ENCODE measurements at places on chromosomes 6 and 20.

GRCh38 chr6:45653117-45653883, 275.6 kb upstream of the SUPT3H start:
- DNase-seq, result no peak

DNA sequence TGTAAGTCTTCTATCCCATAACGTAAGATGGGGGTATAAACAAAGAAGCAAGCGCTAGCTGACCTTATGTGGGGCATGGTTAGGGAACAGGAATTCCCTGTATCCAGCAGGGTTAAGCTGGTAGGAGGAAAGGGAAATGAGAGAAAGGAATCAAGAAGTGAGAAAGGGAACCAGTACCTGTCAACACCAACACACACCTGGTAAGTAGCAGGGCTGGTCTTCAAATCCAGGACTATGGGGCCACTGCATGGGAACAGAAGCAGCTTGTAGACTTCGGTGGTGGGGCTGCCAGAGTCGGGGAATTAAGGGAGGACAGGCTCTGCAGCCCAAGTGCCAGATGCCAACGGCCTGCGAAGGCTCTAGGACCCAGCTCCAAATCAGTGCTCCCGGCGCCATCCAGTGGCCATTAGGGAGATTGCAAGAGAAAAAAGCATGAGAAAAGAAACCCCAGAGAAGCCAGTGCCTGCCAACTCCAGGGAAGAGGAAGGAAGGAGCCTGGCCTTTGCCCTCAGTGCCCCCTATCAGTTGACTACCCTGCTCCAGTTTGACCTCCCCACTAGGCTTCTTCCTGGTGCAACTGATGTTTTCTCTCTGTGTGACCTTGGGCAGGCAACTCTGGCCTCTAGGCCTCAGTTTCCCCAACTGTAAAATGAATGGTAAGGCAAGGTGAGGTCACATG, 15.8 kb upstream of the RBPJL start:
- no peak for DNase-seq

DNA sequence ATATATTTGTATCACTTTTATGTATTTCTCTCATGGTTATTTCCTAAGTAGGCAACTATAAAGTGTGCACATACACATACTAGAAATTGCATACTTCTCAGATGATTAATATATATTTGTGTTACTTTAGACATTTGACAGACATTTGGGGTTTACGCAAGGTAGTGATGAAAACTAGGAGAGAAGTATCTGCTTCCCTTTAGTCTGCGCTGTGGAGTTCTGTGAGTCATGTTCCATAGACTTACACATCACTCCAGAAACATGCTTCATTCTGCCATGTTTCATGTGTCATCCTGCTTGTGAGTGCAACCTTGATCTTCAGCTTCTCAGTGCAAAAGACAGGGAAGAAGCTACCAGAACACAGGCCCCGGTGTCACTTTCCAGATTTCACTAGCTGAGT, 200.7 kb upstream of the BMP2 start:
- DNase-seq, result no peak

- DNase-seq, result no peak
Observed at GRCh38 chr6:76774781-76775384, 688.4 kb downstream of the HTR1B start.

GRCh38 chr6:111714416-111715270, 109.0 kb upstream of the TRAF3IP2 start:
- DNase-seq, result no peak

DNA sequence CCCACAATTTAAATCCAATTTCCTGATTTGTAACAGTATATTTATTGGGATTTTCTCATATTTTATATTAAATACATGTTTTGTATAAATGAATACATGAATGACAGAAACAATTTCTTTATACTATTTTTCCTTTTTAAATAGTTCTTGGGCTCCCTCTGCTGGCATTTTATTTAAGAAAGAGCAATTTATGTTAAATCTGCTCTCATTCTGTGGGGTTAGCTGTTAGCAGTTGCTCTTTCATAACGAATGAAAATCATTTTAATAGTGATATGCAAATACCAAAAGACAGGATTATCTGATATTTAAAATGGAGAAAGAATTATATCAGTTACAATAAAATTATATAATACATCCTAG, 118.3 kb downstream of the RALGAPA2 start:
- no peak for DNase-seq

DNA sequence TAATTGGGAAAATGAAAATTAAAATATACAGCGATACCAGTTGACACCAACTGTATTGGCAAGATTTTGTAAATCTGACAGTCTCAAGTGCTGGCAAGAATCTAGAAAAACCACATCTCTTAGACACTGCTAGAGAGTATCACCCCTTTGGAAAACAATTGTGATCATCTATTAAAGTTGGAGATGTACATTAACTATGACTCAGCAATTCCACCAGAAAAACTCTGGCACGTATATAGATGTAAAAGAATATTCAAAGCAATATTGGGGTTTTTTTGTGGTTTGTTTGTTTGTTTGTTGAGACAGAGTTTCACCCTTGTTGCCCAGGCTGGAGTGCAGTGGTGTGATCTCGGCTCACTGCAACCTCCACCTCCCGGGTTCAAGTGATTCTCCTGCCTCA, 142.9 kb downstream of the HACE1 start:
- no peak for DNase-seq

GRCh38 chr20:37914672-37915433, 11.9 kb downstream of the VSTM2L start:
- DNase-seq, result no peak

GRCh38 chr6:107396211-107396610, 63.2 kb downstream of the PDSS2 start:
- DNase-seq, result no peak

- DNase-seq, result no peak
Observed at GRCh38 chr6:90154755-90155470, 141.7 kb downstream of the BACH2 start.

DNA sequence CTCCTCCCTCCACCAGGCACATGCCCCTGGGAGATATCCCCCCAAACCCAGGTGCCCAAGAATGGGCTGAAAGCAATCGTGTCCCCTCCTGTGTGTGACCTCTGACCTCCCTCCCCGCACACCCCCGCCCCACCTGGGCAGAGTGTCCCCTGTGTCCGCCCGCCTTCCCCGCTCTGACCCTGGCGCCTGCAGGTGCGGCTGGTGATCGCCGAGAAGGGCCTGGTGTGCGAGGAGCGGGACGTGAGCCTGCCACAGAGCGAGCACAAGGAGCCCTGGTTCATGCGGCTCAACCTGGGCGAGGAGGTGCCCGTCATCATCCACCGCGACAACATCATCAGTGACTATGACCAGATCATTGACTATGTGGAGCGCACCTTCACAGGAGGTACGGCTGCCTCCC, 9.9 kb downstream of the GDAP1L1 start:
- DNase-seq, result no peak

DNA sequence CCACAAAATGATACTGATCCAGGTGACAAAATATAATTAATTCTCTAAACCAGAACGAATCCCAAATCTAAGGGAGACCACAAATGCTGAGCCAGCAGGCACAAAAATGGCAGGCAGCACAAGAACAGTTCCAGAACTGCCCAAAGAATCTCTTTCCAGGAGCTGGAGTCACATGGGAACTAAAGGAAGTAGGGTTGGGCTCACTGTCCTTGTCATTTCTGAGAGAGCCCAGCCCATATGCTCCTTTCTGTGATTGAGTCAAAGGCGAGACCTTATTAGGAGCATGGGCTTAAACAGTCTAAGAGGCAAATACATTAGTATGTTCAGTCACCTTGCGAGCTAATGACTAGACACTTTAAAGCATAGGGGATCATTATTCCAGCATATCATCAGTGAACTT, 327.6 kb upstream of the ARID1B start:
- no peak for DNase-seq

DNA sequence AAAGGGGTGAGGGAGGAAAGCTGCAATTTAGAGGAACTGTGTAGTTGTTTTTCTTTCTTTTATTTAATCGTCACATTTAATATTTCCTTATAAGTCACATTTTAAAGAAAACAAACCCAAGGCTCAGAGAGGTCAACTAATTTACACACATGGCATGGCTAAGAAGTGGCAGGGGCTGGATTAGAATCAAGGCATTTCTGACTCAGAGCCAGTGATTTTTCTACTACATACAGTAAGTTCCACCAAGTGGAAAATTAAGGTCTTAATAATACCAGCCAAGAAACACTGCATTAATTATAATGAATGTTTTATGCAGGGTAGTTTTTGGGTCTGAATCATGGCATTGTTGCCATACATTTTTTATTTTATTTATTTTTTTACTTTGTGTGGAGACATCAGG, 607.7 kb upstream of the CITED2 start:
- DNase-seq, result no peak

DNA sequence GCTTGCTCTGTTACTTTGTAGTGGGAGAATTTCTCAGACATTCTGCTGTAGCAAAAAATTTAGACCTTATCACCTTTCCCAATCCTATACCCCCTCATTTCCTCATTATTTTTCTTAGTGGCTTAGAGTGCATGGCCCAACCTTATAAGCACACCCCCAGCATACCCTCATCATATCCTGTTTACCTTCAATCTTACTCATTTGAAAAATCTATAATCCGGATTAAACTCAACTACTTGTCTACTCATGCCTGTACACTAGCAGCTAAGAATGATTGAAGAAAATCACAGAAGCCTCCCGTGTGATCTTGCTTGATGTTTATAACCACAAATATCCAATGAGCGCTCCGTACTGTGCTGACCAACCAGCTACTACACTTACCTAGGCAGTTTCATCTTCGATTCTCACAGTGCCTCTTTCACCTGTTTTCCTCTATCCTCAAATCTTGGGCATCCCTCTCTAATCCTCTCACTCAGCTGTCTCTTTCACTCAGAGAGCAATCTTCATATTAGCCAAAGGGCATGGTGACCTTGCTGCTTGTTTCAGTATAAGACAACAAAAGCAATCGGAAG, 36.6 kb downstream of the AIG1 start:
- DNase-seq, result no peak

- no peak for DNase-seq
Observed at GRCh38 chr6:166544296-166544605, 42.2 kb downstream of the RAMACL start.

DNA sequence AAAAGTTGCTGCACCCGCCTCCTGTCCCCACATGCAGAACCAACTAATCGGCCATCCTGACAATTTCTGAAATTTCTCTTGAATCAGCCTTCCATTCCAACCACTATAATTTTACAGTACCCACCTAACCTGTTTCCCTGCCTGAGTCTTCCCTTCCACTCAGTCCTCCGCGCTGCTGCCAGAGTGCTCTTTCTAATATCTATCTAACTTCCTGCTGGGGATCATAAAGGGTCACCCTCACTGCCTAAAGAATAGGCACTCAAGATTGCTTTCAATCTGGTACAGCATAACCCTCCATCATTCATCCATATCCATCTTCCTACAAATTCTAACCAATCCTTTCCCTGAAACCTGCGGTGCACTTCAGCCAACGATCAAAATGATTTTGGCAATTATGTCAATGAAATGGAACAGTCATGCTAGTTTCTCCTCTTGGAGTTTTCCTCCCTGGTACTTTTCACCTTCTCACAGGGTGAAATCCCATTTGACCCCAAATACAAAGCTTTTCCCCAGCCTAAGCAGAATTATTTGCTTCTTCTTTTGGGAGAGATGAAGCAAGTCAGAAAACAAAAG, 117.5 kb upstream of the BEND6 start:
- no peak for DNase-seq

DNA sequence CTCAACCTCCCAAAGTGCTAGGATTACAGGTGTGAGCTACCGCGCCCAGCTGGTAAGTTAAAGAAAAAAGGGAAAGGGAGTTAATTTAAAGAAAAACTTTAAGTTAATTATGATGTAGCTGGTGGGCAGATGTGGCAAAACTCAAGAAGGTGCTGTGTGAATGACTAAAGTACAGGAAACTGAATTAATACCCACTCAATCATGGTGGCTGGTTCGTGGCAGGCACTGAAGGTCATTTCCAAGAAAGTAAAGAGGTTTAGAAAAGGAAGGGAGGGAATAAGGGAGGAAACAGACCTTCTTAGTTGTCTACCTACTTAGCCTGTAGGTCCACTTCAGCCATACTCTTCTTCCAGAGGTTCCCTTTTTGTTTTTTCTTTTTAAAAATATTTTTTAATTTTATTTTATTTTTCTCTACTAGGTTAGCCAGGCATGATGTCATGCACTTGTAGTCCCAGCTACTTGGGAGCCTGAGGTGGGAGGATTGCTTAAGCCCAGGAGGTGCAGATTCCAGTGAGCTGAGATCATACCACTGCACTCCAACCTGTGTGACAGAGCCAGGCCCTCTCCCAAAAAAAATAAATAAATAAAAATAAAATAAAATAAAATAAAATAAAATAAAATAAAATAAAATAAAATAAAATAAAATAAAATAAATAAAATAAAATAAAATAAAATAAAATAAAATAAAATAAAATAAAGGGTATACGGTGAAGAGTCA, 11.9 kb upstream of the TGM3 start:
- DNase-seq, result no peak

GRCh38 chr6:134835993-134836392, 113.9 kb downstream of the ALDH8A1 start:
- DNase-seq, result no peak

DNA sequence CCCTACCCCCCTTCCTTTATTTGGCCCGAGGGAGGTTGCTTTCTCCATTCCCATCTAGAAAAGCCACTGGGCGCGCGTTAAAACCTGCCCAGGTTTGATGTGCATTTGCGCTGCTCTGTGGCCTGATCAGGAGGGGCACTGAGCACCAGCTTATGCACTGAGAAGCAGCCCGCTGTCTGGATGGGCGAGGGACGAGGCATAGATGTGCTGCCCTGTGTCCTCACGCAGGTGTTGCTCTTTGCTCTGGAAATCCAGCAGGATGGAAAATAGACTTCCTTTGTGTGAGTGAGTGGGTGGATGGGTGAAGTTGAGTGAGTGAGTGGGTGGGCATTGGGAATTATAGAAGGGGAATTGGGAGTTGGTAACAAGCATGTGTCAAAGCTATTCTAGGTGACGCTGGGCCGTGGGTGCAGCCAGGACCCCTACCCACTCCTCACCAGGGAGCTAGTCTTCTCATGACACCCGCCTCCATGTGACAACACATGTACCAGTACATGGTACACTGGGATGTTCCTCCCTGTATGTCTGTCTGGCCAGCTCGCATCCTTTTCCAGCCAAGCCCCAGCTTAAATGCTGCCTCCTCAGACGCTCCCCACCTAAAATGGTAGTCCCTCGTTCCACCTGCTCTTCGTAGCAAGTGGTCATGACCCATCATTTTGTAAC, 162.6 kb downstream of the DTNBP1 start:
- DNase-seq, result no peak

- DNase-seq, result no peak
Observed at GRCh38 chr20:21526776-21527175, 12.9 kb upstream of the NKX2-2 start.

Data from GOT3 (cell line).